Activated CD8-positive, alpha-beta memory T cell treated with anti-CD3 and anti-CD28 coated beads, Interleukin-2, amount 10 ng/mL, durations not matched to agents 7 days and 5 days (primary cell): ENCODE measurements at places on chromosomes 5 and 9. TPM values are rescaled to one million over a fixed set of nuclear protein-coding genes. Genes with fewer than 3 reads are reported as not detected.

PHF24 gene
- total RNA-seq: not detected

DNA sequence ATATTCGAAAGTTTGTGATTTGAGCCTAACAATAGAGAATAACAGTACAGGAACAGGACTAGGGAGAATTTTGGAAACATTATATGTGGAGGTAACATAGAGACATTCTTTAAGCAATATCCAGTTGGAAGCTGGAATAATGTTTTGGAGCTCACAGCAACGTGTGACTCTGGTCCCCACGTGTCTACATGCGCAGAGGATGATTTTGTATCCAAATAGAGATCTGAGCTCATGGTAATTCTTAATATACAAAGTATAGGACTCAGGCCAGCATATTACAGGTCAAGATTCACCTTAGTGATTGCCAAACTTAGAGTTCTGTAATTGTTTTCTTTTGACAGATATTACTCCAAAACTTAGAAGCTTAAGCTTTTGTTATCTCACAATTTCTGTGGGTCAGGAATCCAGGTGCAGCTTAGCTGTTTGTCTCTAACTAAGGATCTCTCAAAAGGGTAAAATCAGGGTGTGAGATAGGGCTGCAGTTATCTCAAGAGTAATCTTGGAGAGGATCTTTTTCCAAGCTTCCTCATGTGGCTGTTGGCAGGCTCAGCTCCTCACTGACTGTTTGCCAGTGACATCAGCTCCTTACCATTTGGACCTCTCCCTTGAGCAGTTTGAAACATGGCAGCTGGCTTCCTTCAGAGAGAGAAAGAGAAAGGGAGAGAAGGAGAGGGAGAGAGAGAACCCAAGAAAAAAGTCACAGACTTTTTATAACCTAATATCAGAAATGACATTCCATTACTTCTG, 272.0 kb upstream of the ZNF462 start:
- H3K4me1 ChIP-seq: no peaks in the 10 kb centered on the region
- H3K36me3 ChIP-seq: no peaks in the 10 kb centered on the region
- no peak overlapping the region for H3K4me3 ChIP-seq
- H3K27ac ChIP-seq: no peak overlapping the region

DNA sequence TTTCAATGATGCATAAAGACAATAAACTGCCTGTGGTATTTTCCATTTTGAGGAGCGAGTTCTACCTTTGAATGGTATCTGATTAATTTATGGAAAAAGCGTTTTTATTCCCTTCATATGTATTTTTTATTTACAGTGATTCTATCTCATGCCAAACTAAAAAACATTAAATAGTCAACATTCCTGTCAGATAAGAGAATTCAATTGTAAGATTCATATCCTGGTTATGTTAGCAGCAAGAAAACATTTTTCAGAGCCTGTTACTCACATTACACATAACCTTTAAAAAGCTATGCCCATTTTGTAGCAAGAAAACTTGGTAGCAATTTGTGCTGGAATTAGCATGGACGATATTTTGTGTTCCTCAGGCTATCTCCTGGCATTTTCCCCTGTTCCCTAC, 55.1 kb upstream of the PRLR start:
- H3K36me3 ChIP-seq: no peaks in the 10 kb centered on the region
- H3K27ac ChIP-seq: no peak overlapping the region
- no peak overlapping the region for H3K4me3 ChIP-seq
- DNase-seq: no peak
- H3K27me3 ChIP-seq: peaks cover 9% of the 10 kb centered on the region

- H3K36me3 ChIP-seq: no peaks in the 10 kb centered on the region
- no peaks in the 10 kb centered on the region for H3K27me3 ChIP-seq
- peaks cover 4% of the 10 kb centered on the region for H3K4me1 ChIP-seq
- H3K27ac ChIP-seq: no peak overlapping the region
- no peak overlapping the region for H3K4me3 ChIP-seq
Observed at GRCh38 chr9:94908583-94909249, 182.2 kb downstream of the AOPEP start.

GRCh38 chr5:100900796-100901781, 2.0 kb downstream of the ST8SIA4 start:
- peak overlapping the region; percentile 94 for H3K27ac ChIP-seq
- peaks cover 35% of the 10 kb centered on the region for H3K36me3 ChIP-seq
- peak overlapping the region; percentile 84 for H3K4me3 ChIP-seq
- peak; percentile 97 for DNase-seq

LCN10 gene
- not detected for total RNA-seq

DNA sequence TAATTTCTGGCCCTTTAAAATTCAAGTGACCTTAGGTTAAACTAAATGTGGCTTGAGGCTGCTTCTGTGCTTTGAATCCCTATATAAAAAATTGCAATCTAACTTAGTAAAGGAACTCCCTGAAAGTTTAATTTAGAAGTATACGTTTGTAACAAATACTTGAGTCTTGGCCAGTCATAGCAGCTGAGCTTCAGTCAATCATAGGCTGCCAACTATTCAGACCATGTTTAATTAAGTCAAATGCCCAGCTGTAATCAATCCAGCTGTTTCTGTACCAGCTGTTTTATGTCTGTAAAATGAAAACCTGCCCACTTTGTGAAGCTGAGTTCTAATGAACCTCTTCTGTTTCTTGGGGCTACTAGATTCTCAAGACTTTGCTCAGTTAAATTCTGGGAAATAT, 760.1 kb downstream of the MAT2B start:
- no peak for DNase-seq
- H3K36me3 ChIP-seq: no peaks in the 10 kb centered on the region
- no peaks in the 10 kb centered on the region for H3K4me1 ChIP-seq
